ENCODE measurements at places on chromosomes 3 and 15.

GRCh38 chr15:77710206-77710605 lies 77.5 kb upstream of the LINGO1 start:
- no peak for DNase-seq

GRCh38 chr15:77025083-77025901 lies 30.4 kb downstream of the PSTPIP1 start:
- DNase-seq = peak; percentile 6

GRCh38 chr15:28068930-28069329 lies 30.2 kb downstream of the OCA2 start:
- no peak for DNase-seq

- DNase-seq = peak; percentile 69
Observed at GRCh38 chr3:126752303-126753190, 48.5 kb downstream of the CHCHD6 start.

GRCh38 chr3:45153658-45154437 lies 7.7 kb upstream of the CDCP1 start:
- no peak for DNase-seq
